ENCODE measurements at places on chromosomes 2 and 18.

GRCh38 chr2:103161456-103162289, 399.8 kb downstream of the TMEM182 start:
- DNase-seq: no peak

GRCh38 chr2:101844055-101844635, 146.6 kb downstream of the MAP4K4 start:
- DNase-seq: no peak

DNA sequence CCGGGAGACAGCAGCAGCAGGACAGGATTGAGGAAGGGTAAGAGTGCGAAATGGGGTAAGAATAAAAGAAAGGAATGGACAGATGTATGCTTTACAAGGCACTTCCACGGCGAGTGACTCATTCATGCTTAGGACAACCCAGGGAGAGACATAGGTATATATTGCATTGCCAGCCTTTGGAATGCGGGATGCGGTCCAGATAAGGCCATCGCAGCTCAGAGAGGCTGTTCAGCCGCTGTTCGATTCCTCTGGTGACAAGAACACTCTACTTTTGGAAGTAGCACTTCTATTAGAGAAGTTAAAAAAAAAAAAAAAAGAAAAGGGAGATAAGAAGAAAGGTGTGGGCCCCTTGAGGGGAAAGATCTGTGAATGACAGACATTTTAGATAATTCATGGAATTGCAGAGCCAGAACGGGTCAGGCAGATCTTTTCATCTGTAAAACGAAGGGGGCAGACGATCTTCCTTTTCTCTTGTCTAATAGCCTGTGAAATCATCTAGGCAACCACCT, 819 bp upstream of the NCOA1 start:
- no peak for DNase-seq

DNA sequence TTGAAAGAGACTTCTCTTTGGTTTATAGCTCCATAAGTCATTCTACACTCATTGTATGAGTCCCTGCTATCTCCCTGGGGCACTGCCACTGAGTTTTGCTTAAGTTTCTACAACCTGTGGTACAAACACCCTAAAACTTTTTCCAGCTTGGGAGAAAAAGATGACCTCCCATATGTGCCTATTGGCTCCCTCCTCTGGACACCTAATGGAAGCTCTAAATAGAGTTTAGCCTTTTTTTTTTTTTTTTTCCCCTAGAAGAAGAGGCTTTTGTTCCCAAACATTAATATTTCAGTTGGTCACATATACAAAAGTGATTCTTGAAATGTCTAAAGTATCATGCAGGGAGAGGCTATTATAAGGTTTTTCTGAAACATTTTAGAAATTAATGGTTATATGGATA, 547.2 kb upstream of the TMEFF2 start:
- no peak for DNase-seq

- no peak for DNase-seq
These were observed 18.9 kb downstream of the GNLY start for GRCh38 chr2:85712849-85713612.

GRCh38 chr2:122233372-122233771, 477.9 kb downstream of the TSN start:
- DNase-seq: no peak

GRCh38 chr2:8719528-8719927, 37.7 kb downstream of the ID2 start:
- no peak for DNase-seq

GRCh38 chr2:20326163-20326780, 24.4 kb downstream of the PUM2 start:
- DNase-seq: peak; percentile 33

DNA sequence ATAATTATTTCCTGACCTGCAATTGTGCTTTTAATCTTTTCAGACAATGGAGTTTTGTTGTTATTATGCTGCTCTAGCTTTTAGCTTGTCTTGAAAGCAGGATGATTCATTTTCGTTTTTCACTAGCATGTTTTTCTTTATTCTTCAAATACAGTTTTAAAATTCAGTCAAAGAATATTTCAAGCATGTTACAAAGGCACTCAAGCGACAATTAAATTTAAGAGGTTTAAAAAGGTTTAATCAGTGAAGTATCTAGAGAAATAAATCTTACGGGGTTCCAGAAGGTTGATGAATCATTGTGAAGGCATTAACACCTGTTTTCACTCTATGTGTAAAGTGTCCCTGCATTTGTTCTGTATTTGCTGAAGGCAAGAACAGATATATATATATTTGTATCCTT, 390.7 kb upstream of the TMEFF2 start:
- no peak for DNase-seq

DNA sequence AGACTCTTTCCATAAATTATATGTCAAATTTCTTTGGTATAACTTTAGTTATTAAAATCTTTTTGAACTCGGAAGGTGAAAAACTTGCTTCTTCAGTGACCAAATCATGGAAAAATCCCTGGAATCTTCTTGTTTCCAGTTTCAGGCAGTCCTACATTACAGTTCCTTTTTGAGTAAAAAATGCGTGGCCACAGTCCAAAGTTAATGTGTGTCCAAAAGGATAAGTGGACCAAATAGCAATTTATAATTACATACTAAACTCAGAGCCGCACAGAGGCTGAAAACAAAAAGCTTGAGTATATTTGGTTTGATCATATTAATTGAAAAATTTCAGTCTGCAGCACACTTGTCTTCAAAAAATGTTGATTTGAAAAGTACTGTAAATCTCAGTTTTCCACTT, 28.4 kb upstream of the DYNC2LI1 start:
- DNase-seq: no peak

DNA sequence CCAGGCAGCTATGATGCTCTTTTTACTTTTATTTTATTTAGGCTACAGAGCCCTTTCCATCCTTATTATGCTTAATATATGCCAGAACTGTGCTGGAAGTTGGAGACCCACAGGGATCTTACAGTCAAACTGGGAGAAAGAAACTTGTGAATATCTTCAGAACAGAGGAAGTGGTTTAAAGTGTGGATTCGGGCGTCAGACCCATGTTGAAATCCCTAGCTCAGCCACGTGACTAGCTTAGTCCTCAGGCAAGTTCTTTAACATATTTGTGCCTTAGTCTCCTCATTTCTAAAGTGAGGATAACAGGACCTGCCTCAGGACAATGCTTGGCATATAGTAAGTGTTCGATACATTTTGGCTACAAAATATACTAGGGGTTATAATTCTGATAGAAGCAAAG, 59.1 kb downstream of the MAP3K20 start:
- DNase-seq: no peak

GRCh38 chr2:241047253-241048010, 49.0 kb downstream of the SNED1 start:
- DNase-seq: no peak

DNA sequence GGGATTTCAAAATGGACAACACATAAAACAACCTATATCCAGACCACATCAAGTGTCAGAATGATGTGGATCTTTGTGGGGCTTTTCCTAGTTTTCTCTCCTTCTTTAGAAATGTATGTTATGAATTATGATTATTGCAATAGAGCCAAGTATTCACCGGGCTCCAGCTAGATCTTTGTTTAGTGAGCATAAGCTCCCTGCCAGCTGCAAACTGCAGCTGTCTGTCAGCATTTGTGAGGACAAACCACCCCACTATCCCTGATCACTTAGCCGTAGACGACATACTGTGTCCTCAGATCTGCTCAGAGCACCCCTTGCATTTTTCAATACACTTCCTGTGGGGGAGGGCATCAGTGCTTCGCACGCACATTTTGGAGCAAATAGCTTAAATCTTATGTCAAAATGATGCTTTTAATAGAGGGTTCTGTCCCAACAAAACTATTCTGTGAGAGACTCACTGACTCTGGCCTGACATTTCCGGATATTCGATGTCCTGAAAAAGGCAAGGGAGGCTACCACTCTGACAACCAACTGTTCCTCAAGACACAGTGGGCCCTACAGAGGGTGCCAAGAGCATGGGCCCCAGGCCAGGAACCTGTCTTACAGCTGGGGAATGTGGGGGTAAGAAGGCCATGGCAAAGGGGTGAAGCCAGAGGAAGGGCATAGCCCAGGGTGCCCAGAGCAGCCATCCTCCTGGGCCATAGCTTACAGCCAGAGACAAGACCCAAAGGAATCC, 346.0 kb downstream of the ARHGAP15 start:
- no peak for DNase-seq

GRCh38 chr2:46325182-46325928, 28.1 kb downstream of the EPAS1 start:
- no peak for DNase-seq

DNA sequence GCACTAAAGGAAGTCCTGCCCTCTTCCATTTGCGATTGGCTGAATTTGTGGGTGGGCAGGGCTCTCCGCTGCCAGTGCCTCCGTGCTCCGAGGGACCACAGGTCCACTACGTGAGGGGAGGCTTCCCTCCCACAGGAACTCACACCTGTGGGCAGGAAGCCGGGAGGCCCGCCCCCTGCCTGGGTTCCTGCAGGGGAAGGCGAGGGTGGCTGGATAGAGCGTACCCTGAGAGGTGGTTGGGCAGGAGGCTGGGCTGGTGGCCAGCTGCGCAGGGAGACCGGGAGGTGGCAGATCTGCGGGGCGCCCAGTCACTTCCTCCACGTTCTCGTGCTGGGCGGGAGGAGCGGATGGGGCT, 47.0 kb upstream of the PTH2R start:
- DNase-seq: no peak

DNA sequence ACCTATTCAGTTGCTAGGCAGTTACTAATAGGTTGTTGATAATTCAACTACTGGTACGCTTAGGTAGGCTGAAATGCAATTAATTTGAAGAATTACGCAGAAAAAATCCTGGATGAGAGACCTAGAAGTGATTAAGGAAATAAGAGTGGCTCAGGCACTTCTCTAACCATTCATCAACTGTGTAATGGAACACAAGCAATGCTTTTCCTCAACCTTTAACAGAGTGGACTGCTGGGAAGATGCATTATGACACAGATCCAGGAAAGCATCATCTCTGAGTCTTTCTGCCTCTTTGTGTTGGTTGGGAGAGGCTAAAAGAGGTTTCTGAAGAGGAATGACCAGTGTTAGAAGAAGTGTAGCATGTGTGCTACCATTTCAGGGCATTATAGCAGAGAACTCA, 992.2 kb downstream of the TSN start:
- DNase-seq: no peak

DNA sequence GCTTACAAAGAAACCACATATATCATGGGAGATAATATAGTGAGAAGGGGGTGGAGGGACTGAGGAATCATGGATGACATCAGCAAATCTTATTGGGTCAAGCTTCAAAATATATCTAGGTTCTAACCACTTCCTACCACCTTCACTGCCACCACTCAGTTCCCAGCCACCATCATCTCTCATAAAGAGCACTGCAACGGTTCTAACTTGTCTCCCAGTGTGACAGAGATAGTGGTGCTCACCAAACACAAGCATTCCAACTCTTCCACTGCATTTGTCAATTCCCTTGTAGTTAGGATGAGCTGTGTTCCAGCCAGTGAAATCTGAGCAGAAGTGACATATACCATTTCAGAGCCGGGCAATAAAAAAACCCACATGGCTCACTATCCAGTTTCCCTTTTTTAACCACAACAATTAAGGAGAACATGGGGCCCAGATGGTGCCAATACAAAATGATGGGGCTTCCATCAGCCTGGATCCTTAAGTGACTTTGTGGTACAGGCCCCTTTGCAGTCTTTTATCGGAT, 318.1 kb downstream of the NBAS start:
- DNase-seq: no peak

DNA sequence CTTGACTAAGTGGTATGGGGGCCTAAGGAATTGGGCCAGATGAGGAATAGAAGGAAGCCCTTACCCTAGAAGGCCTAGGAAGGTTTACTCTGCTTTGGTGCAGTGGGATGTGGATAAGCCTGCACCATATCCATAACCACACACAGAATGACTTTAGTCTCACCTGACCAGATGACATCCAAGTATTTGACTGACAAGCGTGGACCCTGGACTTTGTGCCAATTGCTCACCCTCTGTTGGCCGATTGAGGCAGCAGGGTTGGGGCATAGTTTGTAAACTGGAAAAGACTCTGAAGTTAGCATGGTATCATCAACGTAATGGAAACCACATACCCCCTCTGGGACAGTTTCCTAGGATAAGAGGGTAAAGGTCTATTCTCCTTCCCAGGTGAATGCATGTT, 36.5 kb upstream of the SERPINE2 start:
- DNase-seq: no peak

- DNase-seq: no peak
These were observed 282.5 kb downstream of the SLC8A1 start for GRCh38 chr2:40169430-40169829.

DNA sequence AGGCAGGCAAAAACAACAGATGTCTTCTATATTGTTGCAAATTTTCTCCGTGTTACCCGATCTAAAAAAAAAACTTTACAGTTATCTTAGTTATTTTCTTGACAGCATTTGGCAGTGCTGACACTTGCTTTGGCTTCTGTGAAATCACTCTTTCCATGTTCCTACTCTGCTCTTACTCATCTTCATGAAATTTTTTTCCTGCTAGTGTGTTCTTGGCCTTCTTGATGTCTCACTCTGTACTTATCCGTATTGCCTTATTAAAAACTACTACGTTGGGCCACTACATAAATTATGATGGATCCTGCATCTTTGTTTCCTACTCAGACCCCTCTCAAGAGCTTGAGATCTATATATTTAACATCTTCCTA, 134.4 kb downstream of the IKZF2 start:
- DNase-seq: no peak

- no peak for DNase-seq
These were observed 36.7 kb downstream of the FTCDNL1 start for GRCh38 chr2:199814101-199814816.

GRCh38 chr18:35085450-35086380, 44.5 kb downstream of the MAPRE2 start:
- DNase-seq: no peak

- DNase-seq: no peak
These were observed 190.6 kb upstream of the SPRED2 start for GRCh38 chr2:65622951-65623535.

DNA sequence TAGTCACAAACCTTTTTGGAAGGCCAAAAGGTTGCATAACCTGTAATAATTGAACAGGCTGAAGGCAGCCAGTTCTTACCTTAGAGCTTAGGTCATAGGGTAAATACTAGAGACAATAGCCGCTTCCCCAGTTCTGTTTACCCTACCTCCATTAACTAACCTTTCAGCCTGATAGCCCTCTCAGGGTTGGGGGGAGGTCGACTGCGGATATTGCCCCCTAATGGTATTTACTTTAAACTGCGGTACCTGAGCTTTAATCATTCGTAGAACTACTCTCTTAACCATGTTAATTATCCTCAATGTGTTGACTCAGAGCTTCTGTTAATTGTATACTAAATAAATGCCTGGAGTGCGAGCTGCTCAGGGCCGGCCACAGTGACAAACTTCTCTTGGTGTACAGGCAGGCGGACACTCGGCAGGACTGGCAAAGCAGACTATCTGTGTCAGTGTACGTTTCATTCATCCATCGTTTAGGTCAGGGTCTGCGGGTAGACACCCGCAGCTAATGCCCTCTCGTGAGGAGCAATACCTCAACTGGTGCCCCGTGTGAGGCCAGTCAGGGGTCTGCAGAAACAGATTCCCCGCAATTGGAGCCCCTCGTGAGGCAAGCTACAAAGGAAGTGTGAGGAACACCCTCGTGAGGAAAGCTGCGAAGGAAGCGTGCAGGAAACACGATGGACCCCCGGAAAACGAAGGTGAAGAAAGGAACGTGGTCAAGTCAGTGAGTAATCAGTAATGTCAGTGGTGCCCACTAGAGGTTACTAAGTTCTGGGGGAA, 115.3 kb upstream of the SCN7A start:
- DNase-seq: no peak

- DNase-seq: peak; percentile 46
These were observed 4.7 kb downstream of the CAPG start for GRCh38 chr2:85405201-85406059.

Measured in stimulated activated CD8-positive, alpha-beta memory T cell treated with anti-CD3 and anti-CD28 coated beads, Interleukin-4, amount 100 ng/mL, for 1 hour (primary cell).